ENCODE measurements at places on chromosomes 12 and 14.

GRCh38 chr12:6469092-6469491 is 1.4 kb downstream of the VAMP1 start:
- no peak for DNase-seq

- no peak for DNase-seq
Observed at GRCh38 chr14:56040121-56040520, 78.1 kb upstream of the PELI2 start.

- no peak for DNase-seq
Observed at GRCh38 chr12:76041406-76041805, 9.8 kb upstream of the PHLDA1 start.

- peak; percentile 18 for DNase-seq
Observed at GRCh38 chr12:5745251-5745888, 199.7 kb downstream of the ANO2 start.

DNA sequence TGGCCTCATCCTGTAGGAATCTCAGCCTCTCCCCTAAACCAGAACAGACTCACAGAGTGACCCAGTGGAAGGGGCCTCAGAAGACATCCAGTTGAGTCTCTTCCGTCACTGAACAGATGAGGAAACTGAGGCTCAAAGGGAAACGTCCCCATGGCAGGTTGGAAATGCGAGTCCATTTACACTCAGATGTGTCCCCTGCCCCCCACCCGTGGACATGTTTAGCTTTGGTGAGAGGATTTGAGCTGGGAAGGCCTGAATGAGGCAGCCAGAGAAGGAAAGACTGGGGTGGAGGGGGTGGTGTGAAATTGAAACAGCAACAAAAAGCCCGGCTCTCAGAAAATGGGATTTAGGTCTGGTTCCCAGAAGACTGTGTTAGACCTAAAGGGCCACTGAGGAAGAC is 1.7 kb downstream of the FAIM2 start:
- no peak for DNase-seq

DNA sequence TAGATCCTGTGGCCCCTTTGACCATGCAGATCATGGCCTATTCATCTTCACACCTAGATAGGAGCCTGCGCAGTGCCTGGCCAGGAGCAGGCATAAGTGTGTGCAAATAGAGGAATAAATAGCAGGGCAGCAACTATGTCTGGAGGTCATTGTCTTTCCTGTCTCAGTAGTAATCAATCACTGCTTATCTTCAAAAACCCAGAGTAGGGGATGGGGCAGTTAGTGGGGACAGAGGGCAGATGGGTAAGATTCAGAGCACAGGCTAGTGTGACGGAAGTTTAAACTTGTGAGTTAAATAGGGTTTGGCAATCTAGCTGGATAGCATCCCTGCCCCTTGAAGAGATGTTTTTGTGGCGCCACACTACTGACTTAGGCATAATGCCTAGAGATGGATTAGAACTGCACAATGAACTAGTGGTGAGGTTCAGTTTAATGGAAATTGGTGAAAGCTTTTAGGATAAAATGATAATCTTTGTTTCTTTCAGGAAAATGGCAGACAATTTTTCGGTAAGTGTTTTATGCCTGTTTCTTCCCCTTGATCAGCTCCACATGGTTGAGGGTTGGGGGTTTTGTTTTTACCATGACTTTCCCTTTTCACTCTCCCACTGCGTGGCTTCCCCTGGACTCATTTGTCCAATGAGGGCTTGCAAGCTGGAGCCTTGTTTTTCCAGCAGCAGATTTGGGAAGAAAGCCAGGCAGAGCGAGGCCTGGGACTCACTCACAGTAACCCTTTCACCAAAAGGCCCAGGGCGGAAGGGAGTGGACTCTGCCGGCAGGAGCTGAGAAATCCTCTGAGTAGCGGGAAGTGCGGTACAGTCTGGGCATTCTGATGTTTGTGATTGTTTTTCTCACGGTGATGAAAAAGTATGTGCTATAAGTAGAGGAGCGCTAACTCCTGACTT is 8.1 kb downstream of the LGALS3 start:
- no peak for DNase-seq

DNA sequence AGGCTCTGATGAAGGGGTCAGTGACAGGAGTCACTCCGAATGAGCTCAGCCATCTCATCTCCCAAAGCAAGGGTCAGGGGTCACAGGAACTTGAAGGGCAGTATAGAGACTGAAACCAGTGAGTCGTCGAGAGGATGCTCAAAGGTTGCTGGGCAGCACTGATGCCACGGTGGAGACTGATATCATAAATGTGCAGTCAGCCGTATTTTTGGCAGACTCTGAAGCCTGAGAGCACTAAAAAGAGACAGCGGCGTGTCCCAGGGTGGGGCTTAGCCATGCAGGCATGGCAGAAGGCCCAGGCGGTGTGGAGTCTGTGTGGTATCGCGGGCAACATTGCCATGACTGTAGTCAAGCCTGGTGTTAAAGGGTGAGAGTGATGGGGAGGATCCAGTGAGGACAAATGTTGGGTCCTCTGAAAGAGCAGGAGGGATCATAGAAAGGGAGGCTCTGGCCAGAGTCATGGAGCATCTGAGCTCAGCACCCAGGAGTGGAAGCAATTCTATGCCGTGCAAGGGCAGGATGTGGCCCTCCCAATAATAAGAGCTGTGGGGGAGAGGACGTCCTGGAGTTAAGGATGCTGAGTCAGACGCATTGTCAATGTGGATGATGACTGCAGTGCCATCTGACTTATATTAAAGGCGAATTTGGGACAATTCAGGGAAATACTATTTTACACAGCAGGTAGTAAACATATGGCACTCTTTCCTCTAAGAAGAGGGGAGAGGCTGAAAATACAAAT is 241.2 kb upstream of the FKBP4 start:
- DNase-seq: no peak

DNA sequence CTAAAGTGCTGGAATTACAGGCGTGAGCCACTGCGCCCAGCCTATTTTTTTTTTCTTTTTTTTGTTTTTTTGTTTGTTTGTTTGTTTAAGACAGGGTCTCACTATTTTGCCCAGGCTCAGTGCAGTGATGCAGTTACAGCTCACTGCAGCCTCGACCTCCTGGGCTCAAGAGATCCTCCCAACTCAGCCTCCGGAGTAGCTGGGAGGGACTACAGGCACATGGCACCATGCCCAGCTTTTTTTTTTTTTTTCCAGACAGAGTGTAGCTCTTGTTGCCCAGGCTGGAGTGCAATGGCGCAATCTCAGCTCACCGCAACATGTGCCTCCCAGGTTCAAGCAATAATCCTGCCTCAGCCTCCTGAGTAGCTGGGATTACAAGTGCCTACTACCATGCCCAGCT is 5.8 kb upstream of the ITFG2 start:
- DNase-seq: no peak

DNA sequence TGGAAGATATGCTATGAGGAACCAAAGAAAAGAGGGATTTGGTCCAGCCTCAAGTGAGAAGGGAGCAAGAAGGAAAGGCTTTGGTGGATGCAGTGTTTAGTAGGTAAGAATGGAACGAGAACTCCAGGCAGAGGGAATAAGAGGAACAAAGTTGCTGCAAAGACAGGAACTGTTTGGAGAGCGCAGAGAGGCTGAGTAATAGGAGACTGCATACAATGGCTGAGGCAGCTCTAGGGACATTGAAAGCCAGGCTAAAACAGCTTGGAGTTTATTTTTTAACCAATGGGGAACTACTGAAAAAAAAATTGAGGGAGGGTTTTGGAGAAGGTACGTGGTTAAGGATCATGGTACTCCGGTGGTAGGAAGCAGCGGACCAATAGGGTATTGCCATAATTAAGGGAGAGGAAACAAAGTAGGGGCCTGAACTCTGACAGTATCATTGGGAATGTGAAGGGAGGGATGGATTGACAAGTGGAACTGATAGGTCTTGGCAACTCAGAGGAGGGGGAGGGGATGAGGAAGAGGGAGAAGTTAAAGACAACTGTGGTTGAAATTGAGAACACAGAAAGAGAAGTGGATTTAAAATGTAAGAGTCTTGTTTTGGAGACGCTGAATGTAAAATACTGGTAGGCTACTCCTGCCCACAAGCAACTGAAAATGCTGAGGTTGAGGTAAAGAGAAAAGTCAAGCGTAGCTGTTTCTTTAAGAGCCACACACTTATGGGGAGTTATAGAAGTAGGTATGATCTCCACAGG is 4.8 kb downstream of the ASCL4 start:
- DNase-seq: no peak

GRCh38 chr14:73238424-73238852 is 1.1 kb downstream of the PAPLN start:
- DNase-seq: peak; percentile 67

DNA sequence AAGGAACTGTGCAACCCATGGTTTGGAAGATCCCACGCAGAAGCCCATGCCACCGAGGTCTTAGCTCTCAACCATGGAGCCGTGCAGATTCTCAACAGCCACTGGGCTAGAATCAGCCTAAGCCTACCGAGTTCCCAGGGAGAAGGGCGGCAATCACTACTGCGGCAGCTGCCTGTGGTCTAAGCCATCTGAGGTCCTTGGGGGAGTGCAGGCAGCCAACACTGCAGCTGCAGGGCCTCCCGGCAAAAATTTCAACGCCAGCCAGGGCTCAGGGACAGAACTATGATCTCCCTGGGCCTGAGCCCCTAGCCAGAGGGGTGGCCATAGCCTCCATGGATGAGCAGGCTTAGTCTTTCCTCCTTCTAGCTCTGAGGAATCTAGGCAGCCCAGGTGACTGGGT is 156.8 kb upstream of the CLEC14A start:
- no peak for DNase-seq

DNA sequence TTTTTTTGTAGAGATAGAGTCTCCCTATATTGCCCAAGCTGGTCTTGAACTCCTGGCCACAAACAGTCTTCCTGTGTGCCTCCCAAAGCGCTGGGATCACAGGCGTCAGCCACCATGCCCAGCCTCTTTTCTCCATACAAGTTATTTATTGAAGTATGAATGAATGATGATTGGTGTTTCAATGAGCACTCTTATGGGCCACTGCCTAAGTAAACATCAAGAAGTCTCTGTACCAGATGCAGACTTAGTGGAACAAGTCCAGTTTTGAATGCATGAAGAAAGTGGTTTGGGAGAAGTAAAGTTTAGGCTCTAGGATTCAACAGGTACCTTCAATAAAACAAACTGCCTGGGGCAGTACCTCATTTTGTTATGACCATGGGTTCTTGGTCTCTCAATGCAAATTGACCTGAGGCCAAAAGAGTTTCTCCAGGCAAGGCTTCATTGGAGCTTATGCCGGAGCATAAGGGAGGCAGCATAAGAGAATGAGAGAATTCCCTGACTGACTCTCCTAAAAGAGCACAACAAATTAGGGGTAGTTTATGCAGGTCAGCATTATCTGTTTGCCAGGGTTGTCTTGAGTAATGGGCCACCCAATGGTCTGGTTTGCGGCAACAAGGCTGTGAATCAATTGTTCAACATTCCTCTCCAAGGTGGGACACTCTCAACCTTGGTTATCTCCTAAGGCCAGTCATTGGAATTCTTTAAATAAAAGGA is 1.1 kb upstream of the GMFB start:
- DNase-seq: no peak

GRCh38 chr12:75130811-75131210 is 78.8 kb downstream of the KCNC2 start:
- DNase-seq: no peak

DNA sequence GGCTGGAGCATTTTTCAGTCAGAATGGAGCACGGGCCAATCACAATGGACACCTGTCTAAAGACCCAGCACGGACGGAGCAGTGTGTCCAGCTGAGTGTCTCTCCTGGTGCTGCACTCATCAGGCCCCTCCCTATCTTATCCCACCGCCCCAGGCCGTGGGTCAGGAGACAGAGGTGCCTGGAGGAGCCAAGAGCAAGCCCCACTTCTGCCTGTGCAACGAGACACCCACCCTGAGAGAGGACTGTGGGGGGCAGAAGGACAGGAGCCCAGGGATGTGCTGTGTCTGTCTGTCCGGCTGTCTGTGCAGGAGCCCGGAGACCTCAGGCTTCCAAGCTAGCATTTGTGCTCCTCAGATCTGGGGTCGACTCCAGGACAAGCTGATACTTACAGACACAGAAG is 69.6 kb upstream of the SFSWAP start:
- DNase-seq: no peak

GRCh38 chr14:69610874-69611171 is 573 bp upstream of the SUSD6 start:
- DNase-seq: no peak

GRCh38 chr12:100326208-100326607 is 30.7 kb upstream of the SLC17A8 start:
- DNase-seq: no peak

GRCh38 chr12:103887738-103888137 is 42.5 kb upstream of the HSP90B1 start:
- DNase-seq: no peak

- DNase-seq: peak; percentile 93
Observed at GRCh38 chr14:51304941-51305340, 64.9 kb downstream of the TMX1 start.

- no peak for DNase-seq
Observed at GRCh38 chr14:71478542-71478941, 453.7 kb upstream of the RGS6 start.

DNA sequence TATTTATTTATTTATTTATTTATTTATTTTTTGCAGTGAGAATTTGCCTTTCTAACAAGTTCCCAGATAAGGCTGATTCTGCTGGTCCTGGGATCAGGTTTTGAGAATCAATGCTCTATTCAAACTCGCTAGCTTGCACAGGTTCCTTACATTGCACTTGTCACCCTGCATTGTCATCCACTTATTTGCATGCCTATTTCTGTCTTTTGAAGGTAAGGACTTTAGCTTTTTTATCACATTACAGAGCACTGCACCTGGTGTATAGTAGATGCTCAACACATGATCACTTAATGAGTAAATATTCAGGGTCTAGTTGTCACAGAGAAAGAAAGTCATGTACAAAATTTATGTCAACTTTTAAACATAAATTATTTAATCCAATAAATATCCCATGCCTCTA is 219.7 kb upstream of the BTG1 start:
- DNase-seq: no peak

GRCh38 chr12:105443802-105444652 is 113.5 kb downstream of the C12orf75 start:
- no peak for DNase-seq

GRCh38 chr12:53113951-53114350 is 10.7 kb downstream of the SOAT2 start:
- no peak for DNase-seq

GRCh38 chr14:58537004-58537403 is 100.8 kb upstream of the DACT1 start:
- DNase-seq: no peak

DNA sequence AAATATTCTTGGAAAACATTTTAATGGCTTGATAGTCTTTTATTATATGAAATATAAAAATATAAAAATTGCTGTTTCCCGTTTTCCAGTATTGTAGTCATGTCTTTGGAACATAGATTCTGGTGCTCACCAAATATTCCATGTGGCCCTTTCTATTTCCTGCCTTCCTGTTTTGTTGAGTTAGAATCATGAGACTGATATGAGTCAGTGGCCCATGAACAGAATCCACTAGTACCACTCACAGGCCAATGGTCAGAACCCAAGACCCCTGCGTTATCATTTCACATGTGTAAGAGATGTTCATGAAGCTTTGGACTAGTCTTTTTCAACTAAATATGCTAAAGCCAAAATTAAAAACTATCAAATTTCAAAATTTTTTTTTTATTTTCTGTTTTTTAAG is 56.9 kb downstream of the BICD1 start:
- no peak for DNase-seq

DNA sequence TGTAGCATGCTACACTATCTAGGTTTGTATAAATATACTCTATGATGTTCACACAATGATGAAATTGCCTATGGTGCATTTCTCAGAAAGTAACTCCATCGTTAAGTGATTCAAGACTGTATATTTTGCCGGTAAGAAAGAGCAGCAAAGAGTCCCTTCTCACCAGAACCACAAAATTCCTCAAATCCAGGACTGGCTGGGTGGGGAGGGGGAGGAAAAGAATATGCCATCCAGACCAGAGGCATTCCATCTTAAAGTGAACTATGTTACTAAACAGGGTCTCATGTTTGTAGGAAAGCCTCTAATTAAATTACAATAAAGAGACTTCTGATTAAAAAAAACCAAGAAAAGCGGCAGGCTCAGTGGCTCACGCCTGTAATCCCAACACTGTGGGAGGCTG is 11.5 kb downstream of the UBE2N start:
- DNase-seq: no peak
